Thoracic aorta (tissue), 2 donors: ENCODE measurements at places on chromosomes 16 and 17.

DNA sequence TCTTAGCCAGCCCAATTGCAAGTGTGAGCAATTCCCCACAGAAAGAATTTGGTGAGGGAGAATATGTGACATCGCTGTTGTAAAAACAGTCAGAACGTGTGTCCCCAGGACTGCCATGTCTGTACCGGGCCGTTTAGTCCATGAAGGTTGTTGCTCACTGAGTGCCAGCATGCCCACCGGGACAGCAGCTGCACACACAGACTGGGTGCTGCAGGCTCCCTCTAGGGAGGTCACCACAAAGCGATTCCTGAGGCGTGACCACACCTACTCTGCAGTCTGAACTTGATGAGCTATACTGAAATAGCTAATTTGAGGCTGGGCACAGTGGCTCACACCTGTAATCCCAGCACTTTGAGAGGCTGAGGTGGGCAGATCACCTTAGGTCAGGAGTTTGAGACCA lies 44.1 kb upstream of the ADORA2B start:
- no peaks in the 10 kb centered on the region for H3K36me3 ChIP-seq
- no peak overlapping the region for H3K27ac ChIP-seq
- H3K27me3 ChIP-seq: no peaks in the 10 kb centered on the region
- no peak for DNase-seq
- H3K4me1 ChIP-seq: no peaks in the 10 kb centered on the region
- no peak overlapping the region for H3K4me3 ChIP-seq

DNA sequence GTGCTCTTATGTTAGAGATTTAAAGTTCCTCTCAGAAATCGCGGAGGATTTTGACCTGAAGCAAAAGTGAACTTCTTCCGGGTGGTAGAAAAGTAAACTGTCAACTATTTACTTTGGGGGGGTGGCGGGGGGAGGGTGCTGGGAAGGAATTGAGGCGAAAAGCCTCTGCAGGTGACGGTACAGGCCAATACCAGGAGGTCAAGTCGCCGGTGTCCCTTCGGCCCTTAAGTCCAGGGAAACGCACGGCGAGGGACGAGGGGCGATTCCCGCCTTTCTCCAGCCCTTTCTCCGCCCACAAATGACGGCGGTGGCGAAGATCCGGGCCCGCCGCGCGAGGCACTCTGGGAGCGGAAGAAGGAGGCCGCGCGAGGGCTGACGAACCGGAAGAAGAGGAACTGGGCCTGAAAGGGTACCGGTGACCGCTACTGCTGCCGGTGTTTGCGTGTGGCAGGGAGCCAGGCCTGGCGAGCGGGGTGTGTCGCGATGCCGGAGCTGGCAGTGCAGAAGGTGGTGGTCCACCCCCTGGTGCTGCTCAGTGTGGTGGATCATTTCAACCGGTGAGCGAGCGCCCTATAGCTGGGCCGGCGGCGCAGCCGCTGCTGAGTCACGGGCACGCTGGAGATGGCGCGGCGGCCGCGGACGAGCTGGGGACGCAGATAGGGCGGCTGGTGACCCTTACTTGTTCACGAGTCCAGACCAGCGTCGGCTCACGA lies at the start of gene PSMD7:
TSS of gene PSMD7 (plus strand) at position 383 of the 713 bp plus-strand sequence. CDS start at position 484, 101 bp downstream.
- H3K4me3 ChIP-seq: peak within 1 kb of the TSS; percentile 85
- no peaks in the 10 kb centered on the region for H3K27me3 ChIP-seq
- H3K4me1 ChIP-seq: peaks cover 10% of the 10 kb centered on the region
- peak; percentile 73 for DNase-seq
- H3K27ac ChIP-seq: peak within 1 kb of the TSS; percentile 86

DNA sequence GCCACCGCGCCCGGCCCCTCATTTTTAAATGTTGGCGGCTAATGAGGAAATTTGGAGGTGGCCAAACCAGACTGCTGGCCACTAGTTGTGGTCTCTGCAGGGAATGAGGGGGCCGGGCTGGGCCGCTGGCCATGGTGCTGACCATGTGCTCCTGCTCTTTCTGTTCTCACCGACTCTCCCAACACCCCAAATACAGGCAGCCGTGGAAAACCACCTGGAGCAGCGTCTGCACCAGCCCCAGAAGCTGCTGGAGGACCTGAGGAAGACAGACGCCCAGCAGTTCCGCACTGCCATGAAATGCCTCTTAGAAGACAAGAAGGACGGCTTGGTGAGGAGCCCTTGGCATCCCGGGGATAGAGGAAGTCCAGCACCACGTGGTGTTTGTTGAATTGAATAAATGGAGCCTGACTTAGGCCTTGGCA lies 21.3 kb downstream of the OTOA start:
- no peaks in the 10 kb centered on the region for H3K27me3 ChIP-seq
- no peak overlapping the region for H3K27ac ChIP-seq
- no peak for DNase-seq
- H3K4me3 ChIP-seq: no peak overlapping the region
- H3K4me1 ChIP-seq: no peaks in the 10 kb centered on the region
- H3K36me3 ChIP-seq: no peaks in the 10 kb centered on the region

DNA sequence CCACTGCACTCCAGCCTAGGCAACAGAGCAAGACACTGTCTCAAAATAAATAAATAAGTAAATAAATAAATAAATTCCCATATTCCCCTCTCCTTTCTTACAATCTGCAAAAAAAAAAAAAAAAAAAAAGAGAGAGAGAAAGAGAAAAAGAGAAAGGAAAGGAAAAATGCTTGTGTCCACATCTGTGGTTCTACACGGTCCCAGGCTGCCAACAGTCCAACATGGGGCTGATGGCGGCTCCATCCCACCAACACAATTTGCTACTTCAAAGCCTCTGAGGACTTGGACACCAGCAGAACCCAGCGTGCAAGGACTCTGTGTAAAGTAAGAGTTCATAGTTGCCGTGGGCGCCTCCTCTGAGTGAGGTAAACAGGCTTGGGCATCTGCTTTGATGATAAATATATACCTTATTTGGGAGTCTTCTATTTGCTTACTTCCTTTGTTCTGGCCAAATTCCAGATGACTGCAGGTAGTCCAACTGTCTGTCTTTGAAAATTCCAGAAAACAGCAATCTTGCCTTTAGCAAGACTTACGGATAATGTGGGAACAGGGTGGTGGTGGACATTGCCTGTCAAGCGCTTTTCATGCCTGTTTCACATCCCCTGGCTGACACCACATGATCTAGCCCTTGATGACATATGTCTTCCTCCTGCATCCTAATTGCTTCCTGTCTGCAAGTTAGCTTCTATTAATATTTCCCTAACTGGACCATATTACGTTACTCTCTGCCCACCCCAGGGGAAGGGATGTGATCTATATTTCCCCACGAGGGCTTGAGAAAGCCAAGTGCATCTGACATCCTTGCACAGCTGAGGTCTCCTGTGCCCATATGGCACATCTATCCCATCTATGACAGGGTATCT lies 10.1 kb downstream of the LITAF start:
- H3K27me3 ChIP-seq: no peaks in the 10 kb centered on the region
- no peak overlapping the region for H3K4me3 ChIP-seq
- H3K27ac ChIP-seq: no peak overlapping the region
- peaks cover 16% of the 10 kb centered on the region for H3K4me1 ChIP-seq
- H3K36me3 ChIP-seq: no peaks in the 10 kb centered on the region

- H3K4me3 ChIP-seq: no peak overlapping the region
- peaks cover 9% of the 10 kb centered on the region for H3K4me1 ChIP-seq
- H3K27me3 ChIP-seq: no peaks in the 10 kb centered on the region
Observed at GRCh38 chr17:35342276-35342675, 31.1 kb downstream of the SLFN11 start.

DNA sequence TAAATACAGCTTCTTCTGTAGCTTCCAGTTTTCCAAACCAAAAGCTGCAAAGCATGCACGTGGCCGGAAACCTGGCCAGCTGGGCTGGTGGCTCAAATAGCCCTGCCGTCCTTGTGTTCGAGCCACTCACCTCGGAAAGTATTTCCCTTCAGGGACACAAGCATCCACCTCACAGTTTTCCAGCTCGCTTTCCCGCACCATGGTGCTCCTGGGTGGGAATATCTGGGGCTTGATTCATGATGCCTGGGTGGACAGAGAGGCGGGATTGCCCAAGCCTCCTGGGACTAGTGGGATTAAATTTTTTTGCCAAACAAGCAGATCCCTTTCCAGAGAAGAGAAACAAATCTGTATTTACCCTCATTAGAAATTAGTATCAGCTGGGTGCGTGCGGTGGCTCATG lies 7.1 kb upstream of the MVD start:
- DNase-seq: no peak
- no peaks in the 10 kb centered on the region for H3K4me1 ChIP-seq
- H3K4me3 ChIP-seq: no peak overlapping the region

GRCh38 chr17:39763051-39763820 lies 25.5 kb downstream of the GRB7 start:
- no peaks in the 10 kb centered on the region for H3K27me3 ChIP-seq
- H3K4me1 ChIP-seq: no peaks in the 10 kb centered on the region
- no peak overlapping the region for H3K27ac ChIP-seq
- no peak for DNase-seq
- H3K4me3 ChIP-seq: no peak overlapping the region

DNA sequence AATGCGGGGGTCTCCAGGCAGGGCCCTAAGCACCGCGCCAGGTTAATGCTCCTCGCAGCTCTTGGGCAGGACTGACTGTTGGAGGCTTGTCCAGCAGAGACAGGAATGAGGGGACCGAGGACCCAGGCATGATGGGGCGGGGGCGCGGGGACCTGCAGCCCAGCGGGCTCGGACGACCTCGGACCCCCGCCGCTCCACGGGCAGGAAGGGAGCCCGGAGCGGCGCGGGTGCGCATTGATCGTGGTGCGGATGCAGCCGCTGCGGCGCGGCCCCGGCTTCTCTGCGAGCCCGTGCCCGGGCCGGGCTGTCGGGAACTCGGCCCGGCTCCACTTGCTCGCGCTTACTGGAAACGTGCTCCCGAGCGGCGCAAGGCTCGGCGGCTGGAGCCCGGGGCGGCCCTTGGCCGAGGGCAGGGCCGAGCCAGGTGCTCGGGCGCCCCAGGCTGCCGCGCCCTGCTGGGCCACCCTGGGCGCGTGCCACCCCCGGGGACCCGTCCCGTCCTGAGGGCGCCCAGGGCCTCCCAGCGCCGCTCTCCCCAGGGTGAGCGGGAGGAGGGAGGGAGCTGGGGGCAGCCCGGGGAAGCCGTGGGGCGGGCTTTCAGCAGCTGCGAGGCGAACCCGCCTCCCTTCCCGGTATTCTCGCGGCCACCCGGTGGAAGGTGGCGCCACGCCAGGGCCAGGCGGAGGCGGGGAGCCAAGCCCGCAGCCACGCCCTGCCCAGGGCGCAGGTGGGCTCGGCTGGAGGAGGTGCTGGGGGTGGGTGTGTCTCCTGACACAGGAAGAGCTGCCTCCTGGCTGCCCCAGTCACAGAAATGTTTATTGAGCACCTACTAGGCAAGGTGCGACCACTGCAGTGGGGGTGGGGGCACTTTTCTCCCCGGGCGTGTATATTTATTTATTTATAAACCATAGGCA lies 45.9 kb downstream of the SOCS3 start:
- DNase-seq: no peak
- no peaks in the 10 kb centered on the region for H3K36me3 ChIP-seq
- H3K4me3 ChIP-seq: peak overlapping the region; percentile 80
- no peak overlapping the region for H3K27ac ChIP-seq

DNA sequence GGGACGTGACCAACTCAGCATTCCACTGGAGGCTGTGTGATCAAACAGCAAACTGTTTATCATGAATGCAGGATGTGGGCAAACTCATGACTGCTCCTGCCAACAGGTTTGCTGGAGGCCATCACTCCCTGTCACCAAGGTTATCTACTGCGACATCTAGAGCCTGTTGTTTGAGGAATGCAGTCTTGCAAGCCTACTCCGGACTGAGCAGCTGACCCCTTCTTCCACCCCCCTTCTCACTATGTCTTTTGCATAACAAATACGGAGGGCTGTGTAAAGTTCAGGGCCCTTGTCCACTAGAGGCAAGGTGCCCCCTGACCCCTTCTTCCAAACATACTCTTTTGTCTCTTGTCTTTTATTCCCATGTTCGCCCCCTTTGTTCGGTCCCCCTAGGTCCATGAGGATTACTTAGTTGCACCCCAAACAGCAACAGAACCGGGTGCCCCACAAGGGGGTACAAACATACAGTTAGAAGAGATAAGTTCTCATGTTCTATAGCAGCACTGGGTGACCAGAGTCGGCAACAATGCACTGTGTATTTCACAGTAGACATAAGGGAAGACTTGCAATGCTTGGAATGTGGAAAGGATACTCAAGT lies 28.7 kb downstream of the MEAK7 start:
- H3K27ac ChIP-seq: no peak overlapping the region
- DNase-seq: no peak
- no peaks in the 10 kb centered on the region for H3K27me3 ChIP-seq
- no peaks in the 10 kb centered on the region for H3K4me1 ChIP-seq

- no peaks in the 10 kb centered on the region for H3K36me3 ChIP-seq
- no peak overlapping the region for H3K4me3 ChIP-seq
- no peak for DNase-seq
- no peaks in the 10 kb centered on the region for H3K4me1 ChIP-seq
- H3K27ac ChIP-seq: no peak overlapping the region
- no peaks in the 10 kb centered on the region for H3K27me3 ChIP-seq
Observed at GRCh38 chr16:77220427-77220826, 21.2 kb downstream of the SYCE1L start.
